HT-29 (cell line): ENCODE measurements at places on chromosomes 3 and 15. TPM values are rescaled to one million over a fixed set of nuclear protein-coding genes. Genes with fewer than 3 reads are reported as not detected.

- no peak for DNase-seq
These were observed 91.7 kb upstream of the MITF start for GRCh38 chr3:69647511-69648110.

Gene SPTSSB
- total RNA-seq: 0.33 and 0.52 TPM in 2 replicates

Gene TNFAIP8L3
- 1.1 and 3.6 TPM in 2 replicates for total RNA-seq

Gene MEGF11
- total RNA-seq: 0.51 TPM in 1 of 2 replicates, not detected in the other

DNA sequence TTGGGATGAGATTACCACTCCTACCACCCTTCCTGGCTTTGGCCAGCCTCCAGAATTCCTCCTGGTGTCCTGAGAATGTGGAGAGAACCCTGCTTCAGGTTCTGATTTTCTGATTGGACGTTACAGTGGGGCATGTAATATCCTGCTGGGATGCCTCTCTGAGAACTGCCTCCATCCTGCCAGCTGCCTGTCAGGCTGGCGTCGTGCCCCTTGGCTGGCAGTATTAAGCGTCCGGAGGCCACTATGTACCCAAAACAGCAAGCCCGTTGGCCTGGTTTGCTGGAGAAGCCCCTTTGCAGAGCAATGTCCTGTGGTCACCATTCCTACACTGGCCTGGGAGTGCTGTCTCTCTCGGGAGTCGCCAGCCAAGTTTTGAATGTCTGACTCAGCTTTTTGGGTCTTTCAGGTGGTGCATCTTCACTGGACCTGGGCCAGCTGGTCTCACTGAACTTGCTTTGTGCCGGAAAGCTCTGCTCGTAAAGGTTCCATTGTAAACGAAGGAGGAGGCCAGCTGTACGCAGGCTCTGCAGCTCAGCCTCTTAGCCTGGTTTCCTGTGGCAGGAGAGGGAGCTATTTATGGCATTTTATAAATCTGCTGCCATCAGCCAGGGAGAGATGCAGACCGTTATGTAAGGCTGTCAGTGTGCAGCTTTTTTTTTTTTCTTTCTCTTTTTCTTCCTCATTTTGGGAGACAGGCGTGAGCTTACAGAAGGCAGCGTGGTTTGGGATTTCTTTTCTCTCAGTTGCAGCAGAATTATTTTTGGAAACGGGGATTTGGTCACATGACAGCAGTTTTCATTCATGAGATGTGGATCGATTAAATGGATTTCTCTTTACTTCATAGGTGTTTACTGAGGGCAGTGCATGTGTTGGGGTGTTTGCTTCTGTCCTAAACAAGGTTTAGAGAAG, 19.0 kb upstream of the TRAK1 start:
- DNase-seq: peak; percentile 45

DNA sequence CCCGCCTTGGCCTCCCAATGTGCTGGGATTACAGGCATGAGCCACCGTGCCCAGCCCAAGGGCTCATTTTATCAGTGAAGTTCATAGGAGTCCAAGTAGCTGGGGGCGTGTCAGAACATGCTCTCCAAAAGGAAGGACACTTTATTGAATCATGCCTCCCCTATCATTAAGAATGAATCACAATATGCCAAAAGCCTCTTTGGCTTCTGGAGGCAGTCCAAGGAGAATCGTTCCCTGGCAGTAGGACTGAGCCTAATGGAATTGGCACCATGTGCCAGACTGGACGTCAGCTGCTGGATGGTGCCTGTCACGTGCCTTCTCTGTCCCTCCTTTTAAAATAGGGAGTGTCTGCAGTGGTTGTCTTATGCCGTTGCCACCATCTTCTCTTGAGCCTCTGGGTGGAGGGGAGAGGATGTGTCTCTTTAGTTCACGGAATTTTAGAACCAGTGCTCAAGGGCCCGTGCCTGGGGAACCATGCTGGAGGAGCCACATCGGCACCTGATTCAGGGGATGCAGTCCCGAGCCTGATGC, 234.7 kb upstream of the LYSMD4 start:
- DNase-seq: no peak

Gene GOLGA6B
- not detected in 2 replicates for total RNA-seq

- DNase-seq: no peak
These were observed 236.6 kb downstream of the PLCL2 start for GRCh38 chr3:17121336-17121735.

DNA sequence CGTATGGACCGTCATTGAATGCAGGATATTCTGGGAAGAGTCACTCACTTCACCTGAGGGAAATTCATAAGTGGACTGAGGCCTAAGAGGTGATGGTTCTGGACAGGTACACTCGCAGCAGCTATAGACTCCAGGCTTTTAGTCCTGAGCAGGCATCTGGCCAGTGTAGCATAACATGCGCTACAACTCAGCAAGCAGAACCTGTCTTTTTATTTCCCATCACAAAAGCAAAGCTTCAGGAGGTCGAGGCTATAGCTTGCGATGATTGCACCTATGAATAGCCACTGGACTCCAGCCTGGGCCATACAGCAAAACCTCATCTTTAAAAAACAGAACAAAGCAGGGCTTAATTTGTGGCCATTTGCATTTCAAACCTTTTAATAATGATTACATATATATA, 185.8 kb downstream of the KCNH8 start:
- no peak for DNase-seq

Gene MCTP2
- 16.1 and 20.0 TPM in 2 replicates for total RNA-seq

DNA sequence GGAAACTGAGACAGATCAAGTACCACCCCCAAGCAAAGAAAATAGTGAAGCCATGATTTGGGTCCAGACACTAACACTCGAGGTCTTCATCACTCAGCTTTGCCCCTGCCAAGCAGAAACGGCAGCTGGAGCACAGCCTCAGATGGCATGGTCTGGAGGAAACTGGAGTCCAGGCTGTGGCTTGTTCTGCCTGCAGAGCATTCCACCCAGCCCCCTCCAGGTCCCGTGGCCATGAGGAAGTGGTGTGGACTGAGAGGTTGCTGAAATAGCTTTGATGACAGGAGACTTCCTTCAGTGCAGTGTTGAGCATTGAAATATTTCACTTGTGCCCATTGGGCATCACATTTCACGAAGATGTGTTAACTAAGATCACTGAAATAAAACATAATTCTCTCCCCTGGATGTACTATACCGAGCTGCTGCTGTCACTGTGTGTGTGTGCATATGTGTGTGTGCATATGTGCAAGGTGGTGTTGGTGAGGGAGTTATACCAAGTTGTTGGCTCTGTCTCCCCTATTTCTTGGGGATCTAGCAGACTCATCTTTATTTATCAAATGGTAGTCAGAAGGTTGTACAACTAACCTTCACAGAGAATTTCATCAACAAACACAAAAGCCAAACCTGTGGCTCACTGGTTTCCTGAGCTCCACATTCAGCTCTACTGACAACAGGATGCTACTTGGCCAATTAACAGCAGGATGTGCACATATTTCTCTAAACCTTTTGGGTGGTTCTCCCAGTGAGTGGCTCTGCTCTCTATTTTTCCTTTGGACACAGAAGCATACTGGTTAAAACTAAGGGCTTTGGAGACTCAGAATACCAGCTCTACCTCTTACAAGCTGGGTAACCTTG, 660.1 kb upstream of the CFAP20DC start:
- DNase-seq: no peak

GRCh38 chr3:8579096-8579495, 65.5 kb downstream of the SSUH2 start:
- no peak for DNase-seq

DNA sequence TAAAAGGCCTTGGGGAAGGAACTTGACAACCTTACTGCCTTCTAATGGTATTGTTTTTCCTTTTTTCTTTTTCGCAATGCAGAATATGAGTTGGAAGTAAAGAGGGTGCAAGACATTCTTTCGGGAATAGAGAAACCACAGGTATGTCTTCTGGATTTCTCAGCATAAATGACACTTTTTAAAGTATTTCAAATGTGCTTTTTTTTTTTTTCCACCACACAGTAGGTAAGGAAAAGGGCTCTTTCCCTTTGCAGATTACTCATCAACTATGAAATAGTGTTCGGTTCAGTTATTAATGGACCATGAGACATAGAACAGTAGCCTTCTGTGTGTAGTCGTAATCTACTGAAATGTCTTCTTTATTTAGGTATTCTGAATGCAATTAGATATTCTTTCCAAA, 162.4 kb downstream of the GHSR start:
- no peak for DNase-seq

GRCh38 chr15:71508081-71508682, 302.2 kb upstream of the NR2E3 start:
- no peak for DNase-seq

Gene PEX5L
- total RNA-seq: not detected in 2 replicates

DNA sequence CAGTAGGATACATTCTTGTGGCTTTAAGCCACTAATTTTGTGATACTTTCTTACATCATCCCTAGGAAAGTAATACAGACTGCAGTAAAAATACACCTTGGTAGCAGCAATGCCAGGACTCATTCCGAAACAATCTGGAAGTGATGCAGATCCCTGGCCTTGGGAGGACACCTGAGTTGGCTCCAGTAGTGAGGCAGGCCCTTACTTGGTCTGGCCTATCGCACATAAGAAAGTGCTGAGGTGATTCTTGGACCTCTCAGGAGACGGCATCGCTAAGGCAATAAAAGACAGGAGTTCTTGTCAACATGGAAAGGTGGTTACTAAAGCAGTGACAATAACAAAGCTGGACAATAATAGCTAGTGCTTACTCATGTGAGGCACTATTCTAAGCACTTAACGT, 126.5 kb downstream of the SUCNR1 start:
- DNase-seq: no peak

GRCh38 chr3:18217507-18218174, 207.5 kb downstream of the SATB1 start:
- no peak for DNase-seq

Gene STXBP5L
- not detected in 2 replicates for total RNA-seq

GRCh38 chr3:87073496-87074145, 82.7 kb upstream of the VGLL3 start:
- no peak for DNase-seq

Gene SLC24A5
- not detected in 2 replicates for total RNA-seq

- DNase-seq: no peak
These were observed 174.0 kb upstream of the TP63 start for GRCh38 chr3:189457201-189457607.

- peak; percentile 34 for DNase-seq
These were observed 244.2 kb downstream of the TLE3 start for GRCh38 chr15:69853544-69853951.

Gene SELENOK
- total RNA-seq: 33.2 and 37.3 TPM in 2 replicates

DNA sequence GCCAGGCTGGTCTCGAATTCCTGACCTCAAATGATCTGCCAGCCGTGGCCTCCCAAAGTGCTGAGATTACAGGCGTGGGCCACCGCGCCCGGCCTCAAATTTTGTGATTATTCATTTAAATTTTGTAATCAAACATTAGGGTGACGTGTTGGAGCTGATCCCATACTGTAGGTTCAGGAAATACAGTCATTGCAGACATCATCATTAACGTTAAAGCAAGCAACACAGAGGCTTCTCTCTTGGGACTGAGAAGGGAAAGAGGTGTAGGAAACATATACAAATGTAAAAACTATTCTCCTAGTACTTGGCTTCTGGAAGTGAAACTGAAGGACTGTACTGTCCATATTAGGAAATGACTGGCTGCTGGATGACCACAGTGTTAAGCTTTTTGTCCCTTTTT, 11.1 kb upstream of the ARID3B start:
- DNase-seq: no peak

DNA sequence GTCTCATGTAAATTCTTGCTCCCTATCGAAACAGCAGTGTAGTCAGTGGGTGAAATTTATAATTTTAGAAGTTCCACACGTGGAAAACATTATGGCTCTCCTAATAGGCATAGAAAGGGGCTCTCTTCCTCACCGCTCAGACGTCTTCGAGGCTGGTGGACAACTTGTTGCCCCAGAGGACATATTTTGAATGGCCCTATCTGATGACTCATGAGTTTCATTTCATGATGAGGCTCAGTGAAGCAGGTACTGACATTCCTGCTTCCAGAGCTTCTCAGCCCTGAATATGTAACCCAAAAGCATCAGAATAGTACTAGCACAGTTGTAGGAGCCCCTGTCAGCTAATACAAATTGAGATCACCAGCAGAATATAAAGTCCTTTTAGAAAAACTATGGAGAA, 117.9 kb downstream of the HERC1 start:
- DNase-seq: no peak

- peak; percentile 24 for DNase-seq
These were observed 8.5 kb upstream of the MYH15 start for GRCh38 chr3:108518895-108519294.

Gene CRBN
- 6.4 and 8.4 TPM in 2 replicates for total RNA-seq

Gene SHC4
- total RNA-seq: not detected in 2 replicates

Gene FILIP1L
- total RNA-seq: 1.2 and 1.8 TPM in 2 replicates

- DNase-seq: no peak
These were observed 36.7 kb downstream of the RASGRF1 start for GRCh38 chr15:79053894-79054293.

Gene EPHB3
- total RNA-seq: 29.4 and 30.5 TPM in 2 replicates

DNA sequence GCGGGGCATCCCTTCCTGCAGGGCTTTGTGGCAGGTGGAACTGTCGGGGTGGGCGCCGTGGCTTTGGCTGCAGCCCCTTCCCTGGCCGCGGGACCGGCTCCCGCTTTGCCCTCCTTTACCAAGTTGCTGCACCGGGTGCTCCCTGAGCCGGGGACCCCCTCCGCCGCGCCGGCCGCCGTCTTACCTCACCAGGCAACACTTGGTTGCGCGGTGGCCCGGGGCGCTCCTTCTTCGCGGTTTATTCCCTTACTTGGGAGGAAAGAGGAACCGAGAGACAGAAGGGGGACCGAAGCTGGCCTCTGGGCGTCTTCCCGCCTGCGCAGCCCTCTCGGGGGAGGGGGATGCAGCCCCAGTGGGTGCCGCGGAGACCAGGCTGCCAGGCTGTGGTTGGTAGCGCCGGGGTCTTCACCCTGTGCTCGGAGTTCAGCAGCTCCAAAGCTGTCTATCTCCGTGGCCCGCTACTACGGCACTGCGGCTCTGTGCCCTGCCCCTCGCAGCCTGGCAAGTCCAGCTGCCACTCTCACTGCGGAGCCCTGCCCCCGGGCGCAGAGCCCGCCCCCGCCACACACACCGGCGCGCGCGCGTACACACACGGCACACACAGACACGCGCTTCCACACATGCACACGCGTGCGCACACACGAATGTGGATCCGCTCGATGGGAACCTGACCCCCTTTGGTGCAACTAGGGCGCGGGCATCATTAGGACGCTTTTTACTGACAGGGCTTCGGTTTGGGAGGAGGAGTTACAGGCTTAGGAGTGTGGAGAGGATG, at the start of gene DGKG:
TSS of gene DGKG (minus strand) at position 473 of the 775 bp plus-strand sequence. CDS start 41,775 bp downstream, outside the sequence.
- DNase-seq: no peak

Gene CACNA2D3
- not detected in 2 replicates for total RNA-seq

GRCh38 chr3:63673111-63673510, 20.6 kb downstream of the SNTN start:
- no peak for DNase-seq
